Activated CD4-positive, alpha-beta T cell treated with anti-CD3 and anti-CD28 coated beads for 48 hours (primary cell): ENCODE measurements at places on chromosomes 1 and 21.

DNA sequence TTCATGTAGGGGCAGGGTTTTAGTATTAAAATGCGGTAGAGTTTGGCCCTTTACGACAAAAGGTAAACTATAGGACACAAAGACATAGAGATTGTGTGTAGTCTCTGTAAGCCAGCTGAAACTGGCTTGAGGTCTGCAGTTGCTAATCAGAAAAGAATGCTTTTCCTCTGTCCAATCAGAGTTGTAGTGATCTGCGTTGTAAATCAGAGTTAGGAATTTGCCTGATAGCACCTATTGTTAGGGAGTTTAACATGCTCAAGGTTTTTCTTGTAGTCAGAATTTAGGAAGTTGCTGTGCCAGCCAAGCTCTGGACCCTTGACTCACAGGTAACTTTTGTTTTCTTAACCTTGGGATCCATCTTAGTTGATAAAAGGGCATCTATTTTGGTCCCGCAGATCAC lies 61.2 kb upstream of the VTCN1 start:
- DNase-seq = no peak

GRCh38 chr1:51853360-51853759 lies 25.2 kb downstream of the NRDC start:
- no peak for DNase-seq

GRCh38 chr1:27122652-27123051 lies 32.3 kb downstream of the SLC9A1 start:
- DNase-seq = no peak

DNA sequence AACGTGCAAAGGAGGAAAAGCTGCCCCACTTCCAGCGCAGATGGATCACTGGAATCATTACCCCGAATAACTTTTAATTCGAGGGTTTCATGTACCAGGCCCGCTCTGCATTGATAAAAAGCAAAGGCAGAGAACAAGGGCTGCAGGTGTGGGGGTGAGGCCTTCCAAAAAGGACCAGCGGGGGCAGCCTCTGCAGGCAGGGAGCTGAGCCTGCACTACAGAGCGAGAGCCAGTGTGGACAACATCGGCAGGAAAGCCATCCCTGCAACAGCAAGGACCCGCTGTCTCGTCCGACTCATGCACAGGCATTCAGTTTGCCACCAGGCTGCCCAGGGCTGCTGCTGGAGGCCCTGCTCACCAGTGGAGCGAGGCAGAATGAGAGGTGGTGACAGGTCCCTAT lies 27.1 kb upstream of the AJAP1 start:
- DNase-seq = no peak

DNA sequence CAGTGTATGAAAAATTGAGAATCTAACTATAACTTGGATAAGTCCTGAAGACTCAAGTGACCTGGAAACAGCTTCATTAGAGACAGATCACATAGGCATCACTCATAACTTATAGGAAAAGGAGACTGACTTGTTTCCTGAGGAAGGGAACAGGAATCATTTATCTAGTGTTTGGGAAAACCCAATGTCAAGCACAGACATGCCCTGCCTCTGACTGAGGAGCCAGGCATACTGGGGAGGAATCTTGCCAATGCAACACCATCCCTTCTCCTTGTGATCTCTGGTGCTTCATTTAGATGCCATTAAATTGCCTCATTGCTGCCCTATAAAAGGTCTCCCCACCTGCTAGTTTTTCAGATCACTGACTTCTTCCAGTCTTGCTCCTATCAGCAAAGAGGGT lies 10.3 kb downstream of the LCE4A start:
- DNase-seq = no peak

GRCh38 chr21:42189431-42189830 lies 29.5 kb upstream of the ABCG1 start:
- no peak for DNase-seq

- no peak for DNase-seq
These were observed 151.1 kb downstream of the PLXNA2 start for GRCh38 chr1:208093046-208093445.

DNA sequence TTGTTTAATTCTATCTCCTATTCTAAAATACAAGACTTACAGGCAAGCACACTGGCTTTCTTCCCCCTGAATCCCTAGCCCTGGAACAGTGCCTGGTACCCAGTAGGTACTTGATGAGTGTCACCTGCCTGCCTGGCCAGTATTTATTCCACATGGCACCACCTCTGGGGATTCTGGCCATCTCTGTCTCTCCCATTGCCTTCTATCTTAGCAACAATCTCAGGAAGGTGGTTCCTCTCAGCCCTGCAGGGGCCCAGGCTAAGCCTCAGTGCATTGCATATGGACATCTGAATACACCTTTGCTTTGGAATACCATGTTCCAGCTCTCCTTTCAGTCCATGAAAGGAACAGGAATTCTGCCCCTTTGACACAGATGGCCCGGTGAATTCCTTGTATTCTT lies 81.0 kb downstream of the HIVEP3 start:
- no peak for DNase-seq

- peak; percentile 76 for DNase-seq
These were observed 16.2 kb upstream of the TTLL10 start for GRCh38 chr1:1157426-1157913.

GRCh38 chr1:68016381-68016780 lies 34.0 kb downstream of the DIRAS3 start:
- no peak for DNase-seq
